ENCODE measurements at places on chromosomes 3 and 15. TPM values are rescaled to one million over a fixed set of nuclear protein-coding genes. Genes with fewer than 3 reads are reported as not detected.

DNA sequence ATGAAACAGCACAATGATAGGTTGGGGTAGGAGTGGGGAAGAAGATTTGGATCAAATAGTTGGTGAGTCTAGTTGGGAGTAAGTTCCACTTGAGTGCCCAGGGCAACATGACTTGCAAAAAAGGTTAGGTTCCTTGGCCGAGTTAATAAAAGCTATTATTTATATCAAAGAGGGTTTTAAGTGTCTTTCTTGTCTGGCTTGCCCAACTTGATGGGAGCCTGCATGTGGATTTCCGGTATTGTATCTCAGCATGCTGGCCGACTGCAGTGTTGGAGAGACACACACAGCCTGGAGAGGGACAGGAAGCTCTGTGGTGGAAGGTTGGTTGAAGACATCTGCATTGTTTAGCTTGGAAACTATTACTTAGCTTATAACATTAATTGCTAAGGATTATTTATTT lies 449.5 kb upstream of the TBL1XR1 start:
- no peak for DNase-seq
- H3K36me3 ChIP-seq = no peaks in the 10 kb centered on the region
- H3K27ac ChIP-seq = no peak overlapping the region

GRCh38 chr3:161800985-161801559 lies 304.5 kb downstream of the OTOL1 start:
- H3K4me1 ChIP-seq = no peaks in the 10 kb centered on the region
- no peak overlapping the region for H3K27ac ChIP-seq

DNA sequence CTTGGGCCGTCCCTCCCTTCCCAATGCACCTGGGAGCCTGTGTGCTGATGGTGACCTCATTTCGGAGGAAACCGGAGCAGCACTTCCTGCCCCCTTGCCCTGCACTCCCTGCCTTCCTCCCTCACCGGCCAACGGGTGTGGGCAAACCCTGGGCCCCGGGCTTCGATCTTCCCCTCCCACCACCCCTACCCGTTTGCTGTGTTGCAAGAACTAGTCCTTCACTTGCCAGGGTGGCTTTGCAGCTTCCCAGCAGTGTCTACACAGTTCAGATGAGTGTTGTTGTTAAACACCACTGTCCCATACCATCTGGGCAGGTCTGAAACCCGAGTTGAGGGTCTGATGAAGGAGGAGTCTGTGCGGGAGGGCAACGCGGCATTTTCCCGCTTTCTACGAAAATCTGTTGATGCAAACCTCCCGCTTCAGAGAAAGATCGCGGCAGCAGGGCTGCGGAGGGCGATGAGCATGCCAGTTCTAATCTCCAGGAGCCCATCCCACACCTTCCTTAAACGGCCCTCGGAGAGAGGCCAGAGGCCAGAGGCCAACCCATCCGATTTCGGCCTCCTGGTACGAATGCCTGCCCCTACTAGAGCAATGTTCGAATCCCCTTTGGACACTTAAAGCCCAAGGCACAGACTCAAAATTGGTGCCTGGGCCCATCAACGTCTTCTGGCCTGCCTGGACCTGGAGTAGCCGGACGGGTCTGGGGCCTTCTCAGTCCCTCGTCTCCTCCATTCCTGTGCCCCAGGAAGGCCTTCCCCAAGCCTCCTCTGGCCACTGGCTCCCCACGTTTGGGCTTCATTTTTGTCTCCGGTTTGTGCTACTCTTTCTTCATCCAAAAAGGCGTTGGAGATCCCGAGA lies 35.7 kb upstream of the POLG start:
- no peak overlapping the region for H3K27ac ChIP-seq
- no peaks in the 10 kb centered on the region for H3K36me3 ChIP-seq
- H3K4me3 ChIP-seq = no peak overlapping the region
- peaks cover 100% of the 10 kb centered on the region for H3K27me3 ChIP-seq

GRCh38 chr3:136141891-136142290 lies 54.2 kb downstream of the MSL2 start:
- no peak for DNase-seq
- H3K27ac ChIP-seq = no peak overlapping the region
- H3K27me3 ChIP-seq = no peaks in the 10 kb centered on the region
- peaks cover 17% of the 10 kb centered on the region for H3K36me3 ChIP-seq
- no peaks in the 10 kb centered on the region for H3K4me1 ChIP-seq

GRCh38 chr3:14546041-14546440 lies 5.9 kb upstream of the GRIP2 start:
- no peaks in the 10 kb centered on the region for H3K4me1 ChIP-seq
- no peak for DNase-seq
- H3K27ac ChIP-seq = no peak overlapping the region
- no peak overlapping the region for H3K4me3 ChIP-seq

- H3K27ac ChIP-seq = no peak overlapping the region
- H3K4me3 ChIP-seq = no peak overlapping the region
- H3K4me1 ChIP-seq = peaks cover 4% of the 10 kb centered on the region
- H3K36me3 ChIP-seq = peaks cover 26% of the 10 kb centered on the region
These were observed 11.0 kb downstream of the NDUFB5 start for GRCh38 chr3:179615458-179616173.

- no peaks in the 10 kb centered on the region for H3K4me1 ChIP-seq
- no peak overlapping the region for H3K27ac ChIP-seq
- H3K36me3 ChIP-seq = no peaks in the 10 kb centered on the region
These were observed 1.2 kb downstream of the DCLK3 start for GRCh38 chr3:36762918-36763849.

SLC22A14 gene
- not detected for total RNA-seq

DNA sequence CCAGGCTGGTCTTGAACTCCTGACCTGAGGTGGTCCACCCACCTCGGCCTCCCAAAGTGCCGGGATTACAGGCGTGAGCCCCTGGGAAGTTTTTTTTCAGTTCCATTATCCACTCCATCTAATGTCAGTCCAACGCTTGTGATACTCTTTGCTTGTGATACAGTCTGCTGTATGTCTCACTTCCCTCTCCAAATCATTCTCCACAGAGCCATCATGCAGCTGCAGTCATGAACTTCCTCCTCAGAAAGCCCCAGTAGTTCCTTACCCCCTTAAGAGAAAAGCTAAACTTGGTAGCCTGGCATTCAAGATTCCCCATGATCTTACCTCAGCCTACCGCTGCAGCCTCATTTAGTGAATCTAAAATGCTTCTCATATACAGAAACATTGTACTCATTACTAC lies 2.3 kb downstream of the ARPC4 start:
- H3K4me1 ChIP-seq = no peaks in the 10 kb centered on the region
- H3K4me3 ChIP-seq = no peak overlapping the region
- H3K36me3 ChIP-seq = peaks cover 54% of the 10 kb centered on the region
- no peak for DNase-seq
- no peaks in the 10 kb centered on the region for H3K27me3 ChIP-seq

DNA sequence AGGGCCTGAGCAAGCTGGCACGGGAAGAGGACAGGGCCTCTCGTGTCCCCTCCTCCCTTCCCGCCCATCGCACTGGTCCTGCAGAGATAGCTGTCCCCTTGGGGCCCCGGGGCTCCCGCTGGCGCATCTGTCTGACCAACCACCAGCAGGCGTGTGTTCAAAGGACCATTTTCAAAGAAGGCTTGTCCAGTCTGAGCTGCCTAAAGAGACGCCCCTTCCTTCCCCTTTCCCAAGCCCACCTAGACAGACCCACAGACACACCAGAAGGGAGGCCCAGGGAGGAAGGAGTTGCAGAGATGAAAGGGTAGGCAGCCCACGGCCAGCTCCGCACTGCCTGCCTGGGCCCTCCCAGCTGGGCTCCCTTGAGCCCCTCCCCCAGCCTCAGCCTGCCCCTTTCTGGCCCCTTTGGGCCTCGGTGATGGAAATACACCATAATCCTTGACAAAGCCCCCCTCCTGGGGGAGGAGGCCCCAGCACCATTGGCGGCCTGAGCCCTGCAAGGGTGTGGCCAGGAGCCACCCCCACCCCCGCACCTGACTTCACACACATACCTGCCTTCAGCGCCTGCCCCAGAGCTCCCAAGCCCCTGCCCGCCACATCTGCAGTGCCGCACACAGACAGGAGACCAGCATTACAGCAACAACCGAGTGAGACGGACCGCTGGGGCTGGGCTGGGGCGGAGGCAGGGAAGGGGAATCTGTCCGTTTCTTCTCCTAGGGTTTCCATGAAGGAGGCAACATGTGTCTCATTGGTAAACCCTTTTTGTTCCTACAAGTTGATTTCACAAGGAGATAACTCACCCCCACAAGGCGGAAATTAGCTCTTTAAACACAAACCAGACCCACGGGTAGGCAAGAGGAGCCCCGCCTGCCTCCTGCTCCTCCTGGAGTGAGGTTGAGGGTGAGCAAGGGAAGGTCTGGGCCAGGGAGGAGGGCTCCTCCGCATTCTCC lies at the start of gene STRA6:
TSS of gene STRA6 (minus strand) at position 336 of the 950 bp plus-strand sequence. CDS start 520 bp downstream, outside the sequence.
- H3K27ac ChIP-seq = peak within 1 kb of the TSS; percentile 57
- DNase-seq = peak; percentile 98
- no peaks in the 10 kb centered on the region for H3K27me3 ChIP-seq
- peak within 1 kb of the TSS; percentile 70 for H3K4me3 ChIP-seq

ENTPD3 gene
- 0.37 TPM for total RNA-seq

DNA sequence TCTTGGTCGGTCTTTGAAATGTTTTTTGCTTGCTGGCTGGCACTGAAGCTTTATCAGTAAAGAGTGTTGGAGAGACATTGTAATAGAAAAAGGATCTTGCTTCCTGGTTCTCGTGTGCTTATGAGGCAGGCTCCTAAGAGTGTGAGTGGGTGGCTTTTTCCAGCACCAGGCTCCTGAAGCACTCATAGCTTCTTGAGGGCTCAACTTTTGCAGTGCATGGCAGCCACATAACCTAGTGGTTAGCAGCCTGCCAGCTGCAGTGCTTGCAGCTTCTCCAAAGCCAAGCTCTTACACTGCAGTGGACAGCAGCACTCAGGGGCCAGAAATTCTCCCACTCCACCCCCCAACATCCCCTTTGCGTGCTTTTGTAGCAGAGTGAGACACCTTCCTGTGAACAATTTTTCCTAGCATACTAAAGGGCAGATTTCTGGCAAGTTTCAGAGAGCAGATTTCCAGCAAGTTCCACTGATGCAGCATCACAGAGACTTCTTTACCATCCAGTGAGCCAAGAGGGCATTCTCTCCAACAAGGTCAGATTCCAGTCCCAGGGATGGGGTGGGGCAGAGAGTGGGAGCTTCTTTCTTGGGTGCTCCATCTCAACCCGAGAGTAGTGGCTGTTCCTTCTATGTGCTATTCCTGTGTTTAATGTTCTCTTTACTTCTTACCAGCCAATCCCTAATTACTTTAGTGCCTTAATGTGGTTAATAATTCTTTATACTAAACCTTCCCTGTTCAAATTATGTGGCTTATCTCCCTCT lies 15.8 kb upstream of the ARHGEF26 start:
- no peak for DNase-seq
- H3K27ac ChIP-seq = no peak overlapping the region
- H3K36me3 ChIP-seq = no peaks in the 10 kb centered on the region
- no peaks in the 10 kb centered on the region for H3K4me1 ChIP-seq
- no peaks in the 10 kb centered on the region for H3K27me3 ChIP-seq
- no peak overlapping the region for H3K4me3 ChIP-seq

DNA sequence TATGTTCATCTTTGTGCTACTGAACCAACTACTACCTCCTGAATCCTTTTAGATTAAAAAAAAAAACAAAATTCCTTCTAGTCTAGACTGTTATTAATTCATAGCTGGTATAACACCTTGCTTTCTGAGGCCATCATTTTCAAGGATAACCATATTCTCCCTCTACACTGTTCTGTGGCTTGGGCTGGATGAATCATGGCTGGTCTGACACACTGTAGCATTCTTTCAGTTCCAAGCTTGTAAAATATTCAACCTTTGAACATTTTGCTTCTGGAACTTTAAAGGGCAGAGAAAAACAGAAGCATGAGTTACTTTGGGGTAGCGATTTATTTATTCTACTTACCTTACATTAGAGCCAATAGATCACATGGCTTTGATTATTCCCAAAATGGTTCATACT lies 7.6 kb downstream of the HSPBAP1 start:
- no peaks in the 10 kb centered on the region for H3K27me3 ChIP-seq
- no peak overlapping the region for H3K4me3 ChIP-seq
- H3K27ac ChIP-seq = no peak overlapping the region
- H3K36me3 ChIP-seq = peaks cover 3% of the 10 kb centered on the region

- peaks cover 5% of the 10 kb centered on the region for H3K36me3 ChIP-seq
- H3K4me3 ChIP-seq = no peak overlapping the region
- no peaks in the 10 kb centered on the region for H3K4me1 ChIP-seq
- H3K27me3 ChIP-seq = no peaks in the 10 kb centered on the region
- no peak for DNase-seq
These were observed 70.3 kb downstream of the LYSMD4 start for GRCh38 chr15:99662903-99663302.

FES gene
- total RNA-seq = 29.9 TPM

DNA sequence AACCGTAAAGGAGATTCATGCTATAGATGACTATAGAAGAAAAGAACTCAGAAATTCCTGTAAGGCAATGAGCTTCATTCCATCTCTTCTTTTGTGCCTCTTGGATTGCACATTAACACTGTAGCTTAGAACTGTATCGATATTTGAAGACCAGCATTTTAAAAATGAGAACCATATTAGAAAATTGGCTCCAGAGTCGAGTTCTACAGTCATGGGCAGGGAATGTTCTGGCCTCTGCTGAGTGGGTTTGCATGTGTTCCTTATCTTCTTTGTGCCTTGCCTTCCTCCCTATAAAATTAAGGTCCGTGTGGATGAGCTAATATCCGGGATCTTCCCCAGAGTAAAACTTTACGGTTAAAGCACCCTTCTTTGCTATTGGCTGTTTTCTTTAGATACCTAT lies 77.4 kb upstream of the PLCL2 start:
- no peaks in the 10 kb centered on the region for H3K36me3 ChIP-seq
- H3K4me3 ChIP-seq = no peak overlapping the region
- H3K4me1 ChIP-seq = no peaks in the 10 kb centered on the region
- DNase-seq = no peak
- no peaks in the 10 kb centered on the region for H3K27me3 ChIP-seq

DNA sequence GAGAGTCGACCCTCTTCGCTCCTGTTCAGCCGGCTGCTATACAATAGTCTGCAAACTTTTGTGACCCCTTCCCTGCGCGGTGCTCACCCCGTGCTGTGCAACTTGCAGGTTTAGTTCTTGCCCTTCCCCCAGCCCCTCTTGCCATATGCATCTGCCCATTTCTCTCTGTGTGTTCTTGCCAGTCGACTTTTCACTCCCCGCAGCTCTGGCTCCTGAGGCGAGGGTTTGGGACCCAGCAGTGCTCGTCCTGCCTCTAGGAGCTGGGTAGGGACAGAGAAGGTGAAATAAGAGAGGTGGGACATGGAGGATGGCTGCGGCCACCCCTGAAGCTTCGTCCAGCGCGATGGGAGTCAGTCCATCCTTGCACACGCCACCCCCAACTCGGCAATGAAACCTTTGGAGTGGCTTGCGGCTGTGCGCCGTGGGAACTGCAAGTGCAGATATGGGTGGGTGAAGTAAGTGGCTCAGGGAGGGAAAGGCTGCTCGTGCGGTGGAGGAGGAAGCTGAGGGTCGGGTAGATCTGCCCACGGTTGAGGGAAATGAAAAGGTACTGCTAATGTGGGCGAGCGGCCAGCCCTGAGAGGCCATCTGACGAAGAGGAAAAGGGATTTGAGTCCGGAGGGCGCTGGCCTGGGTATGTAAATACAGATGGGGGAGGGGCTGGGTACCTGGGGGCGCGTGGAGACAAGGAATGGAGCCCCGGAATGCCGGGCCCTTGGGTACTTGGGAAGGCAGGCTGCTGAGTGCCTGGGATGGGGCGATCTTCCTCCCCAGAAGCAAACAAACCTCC lies 1.0 kb downstream of the LRRC3B start:
- H3K27me3 ChIP-seq = peaks cover 76% of the 10 kb centered on the region
- DNase-seq = peak; percentile 63
- no peaks in the 10 kb centered on the region for H3K36me3 ChIP-seq
- no peak overlapping the region for H3K27ac ChIP-seq
- H3K4me1 ChIP-seq = peaks cover 3% of the 10 kb centered on the region

GRCh38 chr15:64909546-64909945 lies 2.2 kb upstream of the ANKDD1A start:
- H3K4me3 ChIP-seq = no peak overlapping the region
- peak; percentile 29 for DNase-seq
- H3K36me3 ChIP-seq = peaks cover 10% of the 10 kb centered on the region
- no peak overlapping the region for H3K27ac ChIP-seq
- H3K4me1 ChIP-seq = no peaks in the 10 kb centered on the region

Measured in endodermal cell (in vitro differentiated cells).